ENCODE measurements at places on chromosomes 6 and 20.
A peak's percentile ranks its signal among the peaks of the same experiment; 100 is the strongest.

GRCh38 chr6:39553860-39554802, 171.1 kb downstream of the KIF6 start:
- DNase-seq = no peak

DNA sequence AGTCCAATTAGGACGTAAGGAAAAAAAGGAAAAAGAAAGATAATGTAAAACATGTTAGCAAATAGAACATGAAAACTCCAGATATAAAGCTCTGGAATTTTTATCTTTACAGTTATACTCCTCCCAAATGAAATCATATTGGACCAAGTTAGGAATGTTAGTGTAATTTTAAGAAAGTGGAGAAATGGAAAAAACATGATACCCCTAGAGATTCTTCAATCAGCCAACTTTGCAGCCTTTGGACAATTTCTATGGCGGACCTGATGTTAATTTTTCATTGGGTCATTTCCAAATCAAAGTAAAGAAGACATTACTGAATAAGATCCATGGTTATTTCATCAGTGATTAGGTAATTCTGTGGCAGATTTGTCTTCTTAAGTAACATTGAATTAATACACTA, 748.7 kb downstream of the RFPL4B start:
- no peak for DNase-seq

DNA sequence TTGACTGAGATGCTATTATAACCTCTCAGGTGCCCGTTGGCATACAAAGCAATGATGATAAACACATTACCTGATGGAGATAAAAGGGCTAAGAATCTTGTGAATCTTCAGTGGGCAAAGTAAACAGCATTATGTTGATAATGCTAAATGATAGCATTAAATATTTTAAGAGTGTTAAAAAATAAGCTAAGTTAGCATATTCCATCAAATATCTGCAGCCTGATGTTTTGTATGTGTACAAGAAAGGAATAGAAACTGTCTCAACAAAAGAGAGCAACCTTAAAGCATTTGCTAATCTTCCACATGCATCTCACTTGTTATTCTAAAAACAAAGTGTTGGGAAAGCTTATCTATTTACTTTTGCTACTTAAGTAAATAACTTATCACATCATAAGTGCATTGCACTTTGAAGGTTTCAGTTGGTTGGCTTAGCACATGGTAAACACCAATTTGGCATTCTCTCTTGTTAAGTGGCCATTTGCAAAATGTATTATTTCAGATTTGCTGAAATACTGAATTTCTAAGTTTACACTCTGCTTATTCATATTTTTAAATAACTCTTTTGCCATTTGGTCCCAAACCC, 151.6 kb downstream of the SYNDIG1 start:
- DNase-seq = no peak

GRCh38 chr6:157135691-157136090, 187.6 kb downstream of the TMEM242 start:
- DNase-seq = no peak

DNA sequence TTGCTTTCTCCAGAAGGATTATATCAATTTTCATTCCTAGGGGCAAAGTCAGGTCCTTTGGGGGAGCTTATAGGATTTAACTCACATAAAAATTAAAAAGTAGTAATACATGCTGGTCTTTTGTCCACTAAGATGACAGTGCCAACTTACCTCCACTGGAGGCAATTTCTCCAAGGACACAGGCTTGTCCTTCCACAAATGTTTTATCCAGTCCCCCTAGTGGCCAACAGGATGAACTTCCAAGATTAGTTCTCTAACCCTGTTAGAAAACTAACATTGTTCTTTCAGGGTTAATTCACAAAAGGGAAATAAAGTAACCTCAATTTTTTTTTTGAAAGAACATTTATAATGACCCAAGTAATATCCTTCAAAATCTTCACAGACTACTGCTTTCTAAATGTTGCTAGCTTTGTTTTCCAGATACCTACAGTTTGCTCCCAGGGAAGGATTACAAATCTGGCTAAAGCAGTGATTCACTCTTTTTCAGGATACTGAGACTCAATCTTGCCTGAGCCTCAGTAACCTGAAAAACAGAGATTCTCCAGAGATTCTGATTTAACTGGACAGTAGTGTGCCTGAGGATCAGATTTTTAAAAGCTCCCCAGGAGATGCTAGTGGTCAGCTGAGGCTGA, 31.7 kb upstream of the UBR2 start:
- DNase-seq = peak; percentile 10

DNA sequence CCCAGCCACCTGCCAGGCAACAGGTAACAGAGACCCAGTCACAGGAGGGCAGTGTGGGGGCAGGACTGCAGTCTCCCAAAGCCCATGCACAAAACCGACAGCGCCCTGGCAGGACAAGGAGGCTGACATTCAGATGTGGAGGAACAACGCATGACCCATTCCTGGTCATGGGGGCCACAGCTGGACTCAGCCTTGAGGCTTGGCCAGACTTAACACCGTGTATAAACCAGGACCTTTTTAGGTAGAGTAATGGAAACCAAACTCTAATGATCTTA, 8.1 kb downstream of the GFRA4 start:
- no peak for DNase-seq

DNA sequence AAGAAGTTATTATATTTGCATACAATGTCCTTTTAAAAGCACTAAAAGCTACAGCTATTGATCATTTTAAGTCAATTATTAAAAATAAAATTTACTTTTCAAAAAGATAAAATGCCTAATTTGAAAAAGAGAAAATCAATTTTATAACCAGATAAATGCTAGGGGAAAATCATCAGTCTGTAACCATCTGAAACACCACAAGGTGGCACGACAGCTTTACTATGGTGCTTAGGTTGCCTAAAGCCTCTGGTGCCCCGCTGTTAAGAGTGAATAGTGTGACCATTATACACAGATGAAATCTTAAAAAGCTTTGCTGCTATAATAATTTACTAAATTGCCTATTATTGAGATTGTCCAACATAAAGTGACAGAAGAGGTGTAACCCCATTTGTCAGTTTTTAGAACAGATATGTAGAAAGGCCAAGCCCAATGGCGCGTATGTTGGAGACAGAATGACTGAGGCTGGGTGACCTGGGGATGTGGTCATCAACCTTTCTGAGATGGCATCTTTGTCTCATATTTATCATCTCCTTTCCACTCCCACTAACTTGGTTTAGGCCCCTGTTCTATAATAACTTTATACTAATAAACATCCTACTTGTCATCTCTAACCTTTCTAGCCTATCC, 100.8 kb downstream of the MOXD1 start:
- DNase-seq = no peak

- no peak for DNase-seq
Measured at GRCh38 chr20:48080583-48080982, 295.3 kb upstream of the SULF2 start.
